ENCODE measurements at places on chromosomes 2 and 18.

- no peak for DNase-seq
Observed at GRCh38 chr2:162732946-162733698, 105.4 kb downstream of the KCNH7 start.

DNA sequence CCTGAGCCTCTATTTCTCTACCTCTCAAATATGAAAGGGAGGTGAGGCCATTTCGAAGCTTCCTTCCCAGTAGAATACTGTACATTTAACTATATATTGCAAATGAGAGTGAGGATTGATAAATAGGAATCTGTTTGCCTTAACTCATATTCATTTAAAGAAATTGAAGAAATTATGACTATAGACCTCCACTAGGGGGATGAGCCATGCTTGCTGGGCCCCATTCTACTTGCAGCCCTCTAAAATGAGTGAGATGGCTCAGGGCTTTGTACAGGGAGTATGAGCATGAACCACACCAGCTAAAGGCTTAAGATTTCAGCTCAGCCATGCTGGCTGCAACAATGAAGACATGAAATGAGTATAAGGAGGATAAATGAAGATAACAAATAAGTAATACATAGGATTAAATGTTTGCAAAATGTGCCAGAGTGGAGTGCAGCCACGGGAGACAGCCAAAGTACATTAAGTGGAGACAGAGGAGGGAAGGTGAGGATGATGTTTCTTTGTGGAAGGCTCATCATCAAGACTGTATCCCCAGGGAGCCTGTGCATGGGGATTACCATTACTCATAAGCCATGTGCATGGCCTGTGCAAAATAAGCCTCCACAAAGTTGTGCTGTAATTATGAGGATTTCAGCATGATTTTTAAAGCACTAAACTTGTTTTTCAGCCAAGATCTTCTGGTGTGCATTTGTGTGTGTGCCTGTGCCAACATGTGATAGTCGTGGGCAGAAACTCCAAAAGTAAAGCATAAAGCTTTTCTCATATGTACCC is 300.8 kb downstream of the CNTNAP5 start:
- no peak for DNase-seq

DNA sequence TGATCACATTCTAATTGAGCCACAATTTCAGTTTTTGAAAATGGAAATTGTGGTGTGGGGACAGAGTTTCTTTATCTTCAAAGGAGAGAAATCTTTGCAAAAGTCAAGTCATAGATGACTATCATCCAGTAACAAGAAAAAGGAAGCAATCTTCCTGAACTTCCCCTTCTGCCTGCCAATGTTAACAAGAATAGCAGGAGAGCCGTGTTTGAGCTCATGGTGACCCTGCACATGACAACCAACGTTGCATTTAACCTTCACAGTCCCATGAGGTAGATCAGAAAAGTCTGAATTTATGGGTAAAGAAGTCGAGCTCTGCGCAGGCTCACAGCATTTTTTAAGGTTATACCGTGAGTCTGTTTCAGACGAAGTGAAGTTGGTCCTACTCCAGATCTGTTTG is 454.9 kb downstream of the LPIN1 start:
- no peak for DNase-seq

DNA sequence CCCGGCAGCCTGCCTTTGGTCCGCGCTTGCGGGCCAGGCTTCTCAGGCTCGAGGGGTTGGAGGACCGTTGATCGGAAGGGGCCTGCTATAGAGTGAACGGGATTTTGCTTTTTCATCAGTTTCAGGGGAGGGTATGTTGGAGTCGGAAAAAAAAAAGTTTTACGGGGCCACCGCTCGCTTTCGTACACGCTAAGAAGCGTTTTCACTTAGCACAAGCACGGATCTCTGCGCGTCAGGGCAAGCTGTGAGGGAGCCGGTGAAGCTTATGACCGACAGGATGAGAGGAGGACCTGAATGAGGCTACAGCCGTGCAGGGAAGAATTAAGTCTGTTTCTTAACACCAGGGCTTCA is 443 bp downstream of the CPSF3 start:
- DNase-seq = no peak

- no peak for DNase-seq
Observed at GRCh38 chr2:96895032-96895745, 25.3 kb upstream of the SEMA4C start.

GRCh38 chr2:193963472-193964119 is 1693.4 kb upstream of the SLC39A10 start:
- DNase-seq = no peak

- no peak for DNase-seq
Observed at GRCh38 chr2:105396254-105397024, 2.4 kb downstream of the FHL2 start.

DNA sequence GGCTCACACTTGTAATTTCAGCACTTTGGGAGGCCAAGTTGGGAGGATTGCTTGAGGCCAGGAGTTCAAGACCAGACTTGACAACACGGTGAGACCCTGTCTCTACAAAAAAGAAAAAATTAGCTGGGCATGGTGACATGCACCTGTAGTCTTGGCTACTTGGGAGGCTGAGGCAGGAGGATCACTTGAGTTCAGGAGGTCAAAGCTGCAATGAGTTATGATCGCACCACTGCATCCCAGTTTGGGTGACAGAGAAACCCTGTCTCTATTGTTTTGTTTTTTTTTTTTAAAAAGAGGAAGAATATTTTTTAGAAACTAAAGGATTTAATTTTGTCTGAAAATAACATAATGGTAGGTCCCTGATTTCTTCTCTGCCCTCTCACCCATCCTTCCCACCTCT is 79.4 kb upstream of the TMEM200C start:
- DNase-seq = no peak

GRCh38 chr2:135586148-135586547 is 54.9 kb downstream of the R3HDM1 start:
- no peak for DNase-seq

DNA sequence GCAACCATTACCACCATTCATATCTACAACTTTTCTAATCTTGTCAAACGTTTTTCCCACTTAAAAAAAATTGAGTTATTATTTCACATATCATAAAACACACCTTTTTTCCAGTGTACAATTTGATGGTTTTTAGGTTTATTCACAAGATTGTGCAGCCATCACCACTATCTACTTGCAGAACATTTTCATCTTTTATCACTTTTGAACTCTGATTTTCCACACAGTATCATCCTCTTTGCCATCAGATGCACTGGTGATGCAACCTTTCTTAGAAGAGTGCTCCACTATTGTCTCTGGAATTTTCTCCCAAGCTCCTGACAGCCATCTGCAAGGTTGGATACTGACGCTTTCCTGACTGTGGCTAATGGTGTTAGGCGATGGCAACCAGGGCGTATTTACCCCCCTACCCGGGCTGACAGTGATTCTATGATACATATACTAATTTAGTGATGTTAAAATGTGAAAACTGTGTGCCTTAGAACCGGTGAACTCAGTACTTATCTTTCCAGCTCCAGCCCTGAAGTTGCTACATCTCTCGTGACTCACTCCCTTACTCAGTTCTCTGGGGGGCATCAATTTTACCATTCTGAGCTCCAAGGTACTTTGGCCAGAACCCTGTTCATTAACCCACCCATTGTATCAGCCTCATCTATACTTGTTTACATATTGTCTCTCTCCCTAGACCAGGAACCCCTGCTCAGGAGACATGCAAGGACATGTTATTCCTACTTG is 105.4 kb upstream of the SPRED2 start:
- DNase-seq = no peak

GRCh38 chr2:203891474-203891873 is 23.9 kb downstream of the CTLA4 start:
- no peak for DNase-seq

- no peak for DNase-seq
Observed at GRCh38 chr2:122710049-122710448, 954.6 kb downstream of the TSN start.

DNA sequence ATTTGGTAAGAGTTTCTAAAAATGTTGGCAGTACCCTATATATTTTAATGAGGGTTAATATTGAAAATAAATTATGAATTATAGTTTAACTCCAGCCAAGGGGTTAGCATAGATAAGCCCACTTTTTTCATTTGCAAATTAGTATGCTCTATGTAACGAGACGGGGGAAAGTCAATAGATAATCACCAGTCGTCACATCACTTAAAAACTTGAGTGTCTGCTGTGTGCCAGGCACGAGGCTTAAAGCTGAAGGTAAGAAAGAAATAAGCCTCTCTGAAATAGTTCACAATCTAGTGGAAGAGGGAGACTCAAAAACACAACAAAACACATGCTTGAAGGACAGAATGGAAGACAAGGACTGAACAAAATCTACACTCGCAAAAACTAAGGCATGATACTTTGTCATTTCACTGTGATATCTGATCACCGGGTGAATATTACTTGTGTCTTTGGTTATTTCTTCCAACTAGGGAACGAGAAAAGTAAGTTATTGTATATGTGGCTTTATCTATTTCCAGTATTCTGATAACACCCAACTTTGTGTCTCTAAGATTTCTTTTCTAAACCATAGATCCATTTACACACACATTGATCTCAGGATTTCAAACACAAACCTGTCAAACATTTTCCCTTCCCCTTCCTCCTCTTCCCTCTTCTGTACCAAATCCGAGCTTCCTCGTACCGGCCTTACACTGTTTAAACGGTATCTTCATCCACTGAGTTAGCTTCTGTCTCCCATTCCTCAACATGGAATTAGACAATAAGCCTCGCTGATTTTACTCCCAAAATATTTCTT is 199.1 kb downstream of the PIEZO2 start:
- DNase-seq = no peak

DNA sequence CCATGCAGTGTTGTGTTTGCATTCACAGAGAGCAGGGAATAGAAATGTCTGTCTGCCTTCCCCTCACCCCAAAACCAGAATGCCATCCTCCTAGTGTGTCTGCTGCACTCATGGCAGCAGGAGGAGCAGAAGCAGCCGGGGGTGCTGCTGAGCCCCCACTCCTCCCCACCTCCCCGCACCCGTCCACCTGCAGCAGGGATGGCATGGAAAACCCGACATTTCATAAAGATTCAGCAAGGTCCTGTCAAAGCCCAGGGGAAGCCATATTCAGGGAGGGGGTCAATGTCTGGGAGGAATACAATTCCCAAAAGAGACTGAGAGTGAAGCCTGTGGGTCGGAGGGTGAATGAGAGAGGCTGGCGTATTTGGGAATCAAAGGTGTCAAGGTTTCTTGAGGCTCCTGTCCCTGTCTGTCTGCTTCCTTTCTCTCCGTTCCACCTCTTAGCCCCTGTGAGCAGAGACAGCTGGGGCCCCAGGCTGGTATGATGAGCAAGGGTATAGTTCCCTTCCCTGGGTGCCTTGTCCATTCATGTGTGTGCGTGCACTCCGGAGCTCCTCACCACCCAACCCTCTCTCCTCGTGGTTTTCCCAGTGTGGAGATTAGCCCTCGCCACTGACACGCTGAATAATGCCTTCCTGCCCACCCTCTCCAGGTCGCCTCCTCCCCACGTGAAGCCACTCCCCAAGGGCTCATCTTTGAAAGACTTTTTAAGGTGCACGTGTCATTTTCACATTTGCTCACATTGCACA is 133.5 kb upstream of the ZNF236 start:
- DNase-seq = no peak

DNA sequence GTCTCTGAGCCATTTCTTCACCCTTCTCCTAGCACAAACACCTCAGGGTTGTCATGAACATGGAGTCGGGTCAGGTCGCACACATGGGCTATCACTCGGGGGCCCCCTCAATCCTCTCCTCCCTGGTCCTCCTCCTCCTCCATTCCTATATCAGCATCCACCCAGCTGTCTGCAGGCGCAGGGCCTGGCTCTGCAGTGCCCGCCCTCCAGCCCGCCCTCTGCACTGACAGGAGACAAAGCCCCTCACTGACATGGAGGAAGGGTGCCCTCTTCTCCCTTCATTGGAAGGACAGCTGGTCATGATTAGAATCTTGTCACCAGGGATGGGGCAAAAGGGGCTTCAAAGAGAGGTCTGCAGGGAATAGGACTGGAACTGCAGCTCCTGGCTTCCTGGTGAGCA is 21.7 kb downstream of the HS1BP3 start:
- DNase-seq = no peak

GRCh38 chr2:64036034-64036705 is 16.9 kb upstream of the VPS54 start:
- no peak for DNase-seq

DNA sequence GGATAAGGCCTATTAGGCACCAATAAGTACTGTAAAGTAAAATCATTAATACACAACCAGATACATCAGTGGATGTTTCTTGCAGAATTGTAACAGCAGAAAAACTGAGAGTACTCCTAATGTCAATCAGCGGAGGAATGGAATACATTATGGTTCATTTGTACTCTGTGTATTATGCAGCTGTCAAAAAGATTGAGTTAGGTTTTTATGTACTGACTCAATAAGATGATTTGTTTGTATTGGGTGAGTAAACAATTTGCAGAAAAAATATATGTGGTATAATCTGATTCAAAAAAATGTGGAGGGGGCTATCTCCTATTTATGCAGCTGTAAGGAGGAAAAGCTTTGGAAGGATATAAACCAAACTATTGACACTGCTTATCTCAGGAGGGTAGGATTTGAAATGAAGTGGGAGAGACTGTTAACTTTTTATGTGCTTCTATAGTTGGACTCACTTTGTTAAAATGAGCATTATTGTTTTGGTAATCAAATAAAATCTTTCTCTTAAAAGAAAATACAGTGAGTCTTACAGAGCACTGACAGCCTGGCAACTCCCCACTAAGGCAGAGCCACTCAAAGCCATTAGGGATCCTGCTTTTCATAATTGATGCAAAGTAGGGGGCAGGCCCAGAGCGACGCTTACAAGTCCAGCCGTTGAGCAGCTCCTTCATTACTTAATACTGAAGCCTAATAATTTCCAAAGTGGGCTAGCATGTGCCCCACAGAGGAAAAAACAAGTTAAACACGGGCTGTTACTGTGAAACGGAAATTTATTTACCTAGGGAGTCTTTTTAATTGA is 168.8 kb downstream of the PHLPP1 start:
- DNase-seq = no peak

GRCh38 chr18:32851936-32852335 is 79.1 kb upstream of the KLHL14 start:
- DNase-seq = no peak

DNA sequence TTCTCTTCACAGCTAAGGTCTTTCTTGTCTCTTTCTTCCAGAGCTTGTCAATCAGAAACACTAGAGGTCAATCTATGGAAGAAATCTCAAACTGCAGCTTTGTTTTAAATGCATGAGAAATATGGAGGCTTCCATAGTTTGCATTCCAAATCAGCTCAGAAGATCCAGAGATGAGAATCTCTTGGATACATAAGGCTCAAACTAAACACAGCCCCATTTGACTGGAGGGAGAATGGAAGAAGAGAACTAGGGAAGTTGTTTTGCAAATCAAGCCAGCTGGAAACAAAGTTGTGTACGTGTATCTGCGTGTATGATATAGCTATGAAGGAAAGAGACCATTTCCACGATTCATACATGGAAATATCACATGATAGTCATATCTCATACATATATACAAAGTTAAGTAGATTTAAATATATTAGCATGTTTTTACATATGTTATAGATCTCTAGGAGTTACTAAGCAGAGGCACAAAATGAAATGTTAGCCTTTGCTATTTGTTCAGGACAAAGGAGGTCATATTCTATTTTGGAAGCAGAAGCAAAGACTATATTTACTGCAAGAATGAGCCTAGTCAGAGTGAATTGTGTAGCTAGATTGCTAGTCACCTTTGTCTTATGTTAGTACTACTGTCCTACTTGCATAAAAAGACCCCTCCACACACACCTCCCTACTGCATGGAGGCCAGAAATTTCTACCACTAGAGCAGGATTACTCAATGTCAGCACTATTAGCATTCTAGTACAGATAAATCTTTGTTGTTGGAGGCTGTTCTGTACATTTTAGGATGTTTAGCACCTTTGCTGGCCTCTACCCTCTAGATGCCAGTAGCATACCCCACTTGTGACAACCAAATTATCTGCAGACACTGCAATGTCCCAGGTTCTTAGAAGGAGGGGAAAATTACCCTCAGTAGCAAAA is 303.5 kb upstream of the CHAC2 start:
- no peak for DNase-seq

Data from T-helper 2 cell (primary cell).